Activated CD4-positive, CD25-positive, alpha-beta regulatory T cell treated with anti-CD3 and anti-CD28 coated beads, Interleukin-2, amount 50 U/mL, for 24 hours (primary cell): ENCODE measurements at places on chromosomes 13 and 19.

GRCh38 chr13:91249861-91250260 is 97.6 kb upstream of the MIR17HG start:
- ATAC-seq: no peak

DNA sequence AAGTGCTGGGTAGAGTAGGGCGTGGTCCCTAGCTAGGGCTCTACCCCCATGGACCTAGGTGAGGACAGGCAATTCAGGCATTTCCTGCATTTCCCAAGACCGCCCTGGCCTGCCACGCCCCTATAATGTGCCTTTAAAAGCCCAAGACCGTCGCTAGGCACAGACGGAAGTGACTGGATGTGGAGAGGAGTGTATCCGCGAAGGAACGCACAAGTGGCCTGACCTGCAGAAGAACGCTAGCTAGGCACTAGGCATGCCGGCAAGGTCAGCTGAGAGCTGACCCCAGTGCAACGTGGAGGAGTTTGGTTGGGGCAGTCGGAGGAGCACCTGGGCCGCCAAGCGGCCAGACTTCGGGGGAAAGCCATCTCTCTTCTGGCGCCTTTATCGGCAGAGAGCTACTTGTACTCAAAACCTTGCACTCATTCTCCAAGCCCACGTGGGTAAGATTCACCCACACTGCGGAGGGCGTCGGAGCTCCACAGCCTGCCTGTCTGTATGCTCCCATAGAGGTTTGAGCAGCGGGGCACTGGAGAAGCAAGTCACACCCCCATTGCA is 370.0 kb downstream of the FGF9 start:
- no peak for ATAC-seq

GRCh38 chr19:3612901-3613741 is 6.4 kb upstream of the TBXA2R start:
- ATAC-seq: no peak

- ATAC-seq: no peak
These were observed 344.3 kb upstream of the SGCG start for GRCh38 chr13:22836475-22836874.

GRCh38 chr19:6429419-6430221 is 3.9 kb downstream of the SLC25A41 start:
- no peak for ATAC-seq

DNA sequence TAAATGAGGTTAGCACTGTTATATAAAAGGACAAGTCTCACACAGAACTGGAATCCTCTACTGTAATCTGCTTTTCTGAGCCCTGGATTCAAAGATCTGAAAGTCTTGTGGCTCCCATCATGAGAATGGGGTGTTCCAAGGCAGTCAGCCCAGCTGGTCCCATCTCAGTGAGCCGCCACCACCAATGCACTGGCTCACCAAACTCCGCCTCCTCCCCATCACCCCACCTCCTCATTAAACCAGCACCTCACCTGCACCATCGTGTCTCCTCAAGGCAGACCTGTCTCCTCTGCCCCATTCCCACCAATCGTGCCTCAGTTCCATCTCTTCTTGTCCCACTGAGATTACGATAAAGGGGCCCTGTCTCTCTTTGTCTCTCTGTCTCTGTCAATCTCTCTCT is 166.7 kb downstream of the USP12 start:
- ATAC-seq: no peak

DNA sequence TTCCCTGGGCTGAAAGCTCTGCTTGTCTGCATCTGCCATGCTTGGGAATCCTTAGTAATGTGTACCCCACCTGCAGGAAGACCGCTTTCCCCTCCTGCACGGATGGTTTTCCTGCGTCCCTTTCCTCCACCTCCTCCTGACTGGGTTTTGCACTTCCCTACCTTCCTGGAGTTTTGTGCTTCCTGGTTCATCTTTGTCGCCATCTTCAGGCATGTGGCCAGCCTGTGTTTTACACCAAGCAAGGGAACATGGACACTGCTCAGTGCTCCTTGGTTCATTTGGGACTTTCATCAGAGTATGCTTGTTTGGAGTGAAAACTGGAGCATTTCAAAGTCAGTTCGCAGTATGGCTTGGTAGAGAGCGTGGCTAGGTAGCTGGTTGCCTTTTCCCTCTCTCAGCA is 30.7 kb downstream of the ERICH6B start:
- ATAC-seq: no peak

DNA sequence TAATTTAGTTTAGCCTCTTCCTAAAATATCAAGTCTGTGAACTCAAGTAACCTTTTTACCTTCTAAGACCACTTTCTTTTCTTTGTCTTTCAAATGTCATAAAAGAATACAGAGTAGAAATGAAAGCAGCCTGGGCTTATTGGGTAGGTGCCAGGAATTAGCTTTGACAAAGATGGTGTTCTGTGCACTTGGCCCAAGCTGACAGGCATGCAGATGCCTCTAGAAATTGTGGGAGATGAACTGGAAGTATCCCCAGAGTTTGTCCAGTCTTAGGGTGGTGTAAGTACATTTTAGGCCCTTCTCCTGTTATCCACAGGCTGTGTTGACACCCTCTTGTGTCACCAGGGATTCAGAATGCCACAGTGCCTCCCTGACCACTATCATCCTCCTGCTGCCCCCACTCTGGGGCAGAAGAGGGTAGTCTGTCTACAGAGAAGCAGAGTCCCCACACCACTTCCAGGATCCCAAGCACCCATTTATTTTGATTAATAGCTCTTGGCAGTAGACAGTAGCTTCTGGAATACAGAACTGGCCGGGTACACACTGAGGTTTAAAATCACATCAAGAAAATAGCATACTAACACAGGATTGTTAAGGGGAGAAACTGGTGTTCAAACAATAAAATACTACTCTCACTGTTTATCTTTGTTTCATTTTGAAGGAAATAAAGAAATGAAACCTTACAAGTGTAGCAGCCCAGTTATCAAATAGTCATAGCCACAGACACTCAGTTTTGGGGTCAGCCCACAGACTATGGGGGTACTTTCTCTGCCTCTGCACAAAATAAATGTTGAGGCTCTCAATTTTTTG is 343.2 kb downstream of the KCNRG start:
- ATAC-seq: no peak

GRCh38 chr13:91017669-91018053 is 329.8 kb upstream of the MIR17HG start:
- no peak for ATAC-seq

GRCh38 chr13:47687577-47687976 is 313.5 kb downstream of the SUCLA2 start:
- no peak for ATAC-seq

DNA sequence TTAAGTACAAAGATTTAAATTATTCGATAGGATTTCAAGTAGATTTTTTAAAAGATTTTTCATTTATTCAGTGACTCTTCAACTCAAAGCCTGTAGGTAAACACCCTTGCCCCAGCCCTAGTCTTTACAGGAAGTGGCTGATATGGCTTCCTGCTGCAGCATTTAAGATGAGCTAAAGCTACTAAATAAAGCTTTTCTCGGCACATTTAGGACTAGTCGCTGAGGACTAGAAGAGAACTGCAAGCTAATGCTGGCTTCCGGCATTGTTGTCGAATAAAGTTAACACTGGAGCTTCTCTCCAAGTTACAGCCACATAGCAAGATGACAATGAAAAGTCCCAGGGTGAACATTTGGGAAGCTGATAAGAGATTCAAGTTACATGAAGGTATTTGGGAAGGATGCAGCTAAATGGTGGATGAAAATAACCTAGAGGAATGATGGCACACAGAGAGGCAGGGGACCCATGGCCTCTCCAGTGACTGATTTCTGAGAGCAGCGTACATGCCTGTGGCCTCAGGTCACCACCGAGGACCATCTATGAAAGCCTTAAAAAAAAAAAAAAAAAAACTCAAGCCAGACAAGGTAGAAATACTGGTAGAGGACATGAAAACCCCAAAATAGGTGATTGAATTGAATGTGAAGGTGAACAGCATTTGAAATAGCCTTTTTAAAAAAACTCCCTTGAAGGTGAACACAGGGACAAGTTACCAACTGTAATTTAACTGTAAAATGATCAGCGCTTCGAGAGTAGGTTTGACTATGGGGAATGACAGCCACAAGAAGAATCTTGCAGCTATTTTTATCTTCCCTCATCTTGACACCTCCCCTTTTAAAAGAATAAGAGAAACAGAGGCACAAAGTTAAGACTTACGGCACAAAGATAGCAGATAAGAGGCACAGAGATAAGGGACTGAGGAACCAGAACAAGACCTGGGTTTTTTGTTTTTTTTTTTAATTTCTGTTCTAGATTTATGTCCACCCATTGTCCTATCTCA is 155.4 kb downstream of the DCT start:
- peak; percentile 66 for ATAC-seq

DNA sequence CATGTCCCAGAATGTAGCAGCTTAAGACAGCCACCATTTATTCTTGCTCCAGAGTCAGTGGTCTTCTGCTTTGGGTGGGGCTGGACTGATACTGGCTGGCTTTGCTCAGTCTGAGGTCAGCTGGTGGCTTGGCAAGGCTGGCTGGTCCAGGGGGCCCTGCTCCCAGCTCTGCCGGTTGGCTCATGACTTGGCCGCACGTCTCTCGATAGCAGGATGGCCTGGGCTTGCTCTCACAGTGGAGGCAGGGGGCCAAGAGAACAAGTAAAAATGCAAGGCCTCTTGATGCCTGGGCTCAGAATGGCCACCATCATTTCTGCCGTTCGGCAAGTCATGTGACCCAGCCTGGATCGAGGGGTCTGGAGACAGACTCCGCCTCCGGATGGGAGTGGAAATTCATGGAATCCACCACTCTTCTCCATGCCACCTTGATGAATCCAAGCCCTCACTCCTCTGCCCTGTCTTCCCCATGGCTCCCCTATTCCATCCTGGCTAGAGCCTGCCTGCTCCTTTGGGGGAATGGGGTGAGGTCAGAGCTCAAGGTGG is 13.1 kb downstream of the ACTMAP start:
- no peak for ATAC-seq
